Activated CD4-positive, alpha-beta T cell treated with anti-CD3 and anti-CD28 coated beads for 48 hours (primary cell): ENCODE measurements at places on chromosomes 4 and X.

- DNase-seq: no peak
Measured at GRCh38 chr4:44235897-44236296, 212.7 kb downstream of the KCTD8 start.

GRCh38 chrX:135516376-135516775, 4.1 kb upstream of the INTS6L start:
- no peak for DNase-seq

DNA sequence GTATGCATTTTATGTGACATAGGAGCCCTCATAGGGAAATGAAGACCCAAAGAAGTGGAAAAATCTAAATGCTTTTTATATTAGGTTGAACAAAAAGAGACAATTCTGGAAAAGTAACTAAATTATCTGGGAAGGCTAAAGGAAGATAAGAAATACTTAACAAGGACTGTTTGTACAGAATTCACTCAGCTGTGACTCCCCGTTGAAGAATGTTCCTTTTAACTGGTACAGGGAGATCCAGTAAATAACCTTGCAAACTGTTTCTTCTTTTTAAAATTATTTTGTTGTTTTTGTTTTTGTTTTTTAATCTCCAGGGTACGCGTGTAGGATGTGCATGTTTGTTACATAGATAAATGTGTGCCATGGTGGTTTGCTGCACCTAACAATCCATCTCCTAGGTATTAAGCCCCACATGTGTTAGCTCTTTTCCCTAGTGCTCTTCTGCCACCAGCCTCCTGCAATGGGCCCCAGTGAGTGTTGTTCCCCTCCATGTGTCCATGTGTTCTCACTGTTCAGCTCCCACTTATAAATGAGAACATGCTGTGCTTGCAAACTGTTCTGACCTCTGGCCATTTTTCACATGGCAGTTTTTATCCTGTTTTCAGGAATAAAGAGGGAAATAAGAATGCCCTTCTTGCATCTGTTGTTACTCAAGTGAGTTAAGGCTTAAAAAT, 81.7 kb downstream of the PWWP3B start:
- no peak for DNase-seq

DNA sequence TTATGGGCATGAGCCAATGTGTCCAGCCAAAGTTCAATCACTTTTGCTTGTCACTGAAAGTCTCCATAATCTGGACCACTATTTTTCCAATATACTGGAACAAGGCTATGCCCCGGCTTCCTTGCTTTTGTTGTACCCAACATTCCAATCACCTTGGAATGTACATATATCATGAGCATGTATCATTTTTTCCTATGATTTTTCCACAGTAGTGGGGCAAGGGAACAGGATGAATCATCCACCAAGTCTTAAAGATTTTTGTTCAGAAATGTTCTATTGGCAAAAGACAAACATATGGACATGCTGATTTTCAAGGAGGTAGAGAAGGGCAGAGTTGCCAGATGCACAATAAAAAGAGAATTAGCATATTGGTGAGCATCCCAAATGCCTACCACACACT, 548.1 kb upstream of the INTU start:
- DNase-seq: no peak

DNA sequence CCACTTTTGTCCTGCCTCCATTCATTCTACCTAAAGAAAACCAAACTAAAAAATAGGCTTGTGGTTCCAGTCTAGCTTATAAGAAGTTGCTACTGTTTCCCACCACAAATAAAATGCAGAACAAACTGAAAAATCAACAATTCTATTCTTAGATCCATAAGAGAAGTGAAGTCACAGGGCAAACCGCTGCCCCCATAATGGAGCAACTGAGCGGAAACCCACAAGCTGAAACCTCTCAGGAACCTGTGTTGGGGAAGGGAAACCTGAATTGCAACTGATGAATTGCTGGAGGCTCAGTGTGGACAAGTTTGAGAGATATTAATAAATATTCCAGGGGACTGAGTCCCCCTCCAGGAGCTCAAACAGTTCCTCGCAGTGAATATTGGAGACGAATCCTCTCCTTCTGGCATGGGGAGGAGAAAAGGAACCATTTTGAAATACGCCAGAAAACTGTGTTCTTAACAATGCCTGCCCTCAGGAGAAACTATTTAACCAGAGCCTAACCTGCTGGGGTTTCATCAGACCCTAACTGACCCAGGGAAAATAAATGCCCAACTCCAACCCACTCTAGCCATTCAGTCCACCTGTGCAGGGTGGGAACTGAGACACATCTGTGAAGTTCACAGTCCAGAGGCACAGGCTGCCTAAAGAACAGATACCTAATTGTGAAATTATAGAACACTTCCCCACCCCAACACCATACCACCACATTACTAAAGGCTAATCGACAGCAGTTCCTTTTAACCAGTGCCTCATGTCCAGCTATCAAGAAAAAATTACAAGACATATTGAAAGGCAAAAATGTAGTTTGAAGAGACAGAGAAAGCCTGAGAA, 22.8 kb upstream of the SH3RF1 start:
- no peak for DNase-seq

GRCh38 chrX:68841251-68842049, 12.6 kb downstream of the EFNB1 start:
- DNase-seq: no peak

GRCh38 chr4:183392377-183392776, 52.1 kb upstream of the CDKN2AIP start:
- DNase-seq: no peak
